Endodermal cell (in vitro differentiated cells): ENCODE measurements at places on chromosomes 2 and 18.

- no peak for DNase-seq
These were observed 54.9 kb upstream of the BZW1 start for GRCh38 chr2:200756618-200757321.

- no peak for DNase-seq
These were observed 517.0 kb downstream of the SLC4A3 start for GRCh38 chr2:220144411-220144810.

DNA sequence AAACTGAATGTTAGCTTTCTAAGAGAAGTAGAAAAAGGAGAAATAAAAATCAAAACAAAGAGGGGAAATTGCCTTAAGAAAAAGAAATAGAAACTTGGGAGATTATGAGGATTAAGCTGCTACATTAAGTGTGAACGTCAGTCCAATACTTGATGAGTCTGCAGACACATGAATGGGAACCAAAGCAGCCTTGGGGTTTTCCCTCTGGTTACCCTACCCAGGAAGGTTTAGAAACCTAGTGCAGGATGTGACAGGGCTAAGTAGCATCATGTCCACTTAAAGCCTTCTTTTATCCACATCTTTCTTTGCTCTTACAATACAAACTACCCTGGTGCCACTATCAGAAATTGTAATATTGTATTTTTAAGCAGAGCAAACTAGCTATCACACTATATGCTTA, 22.3 kb downstream of the SLC35F5 start:
- DNase-seq, result no peak

DNA sequence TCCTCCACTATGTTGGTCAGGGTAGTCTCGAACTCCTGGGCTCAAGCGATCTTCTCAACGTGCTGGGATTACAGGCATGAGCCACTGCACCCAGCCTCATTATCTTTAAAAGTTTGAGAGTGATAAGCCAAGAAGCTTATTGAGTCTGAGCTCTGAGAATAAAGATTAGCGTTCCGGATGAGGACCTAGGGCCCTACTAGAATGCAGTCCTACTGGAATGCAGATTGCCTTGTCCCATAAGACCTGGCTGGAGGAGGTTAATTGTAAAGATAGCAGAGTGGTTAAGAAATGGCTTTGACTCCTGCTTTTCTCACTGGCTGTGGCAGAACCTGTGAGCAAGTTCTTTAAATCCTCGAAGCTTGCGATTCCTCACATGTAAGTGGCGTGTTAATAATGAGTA, 4.0 kb downstream of the VWA3B start:
- peak; percentile 53 for DNase-seq

GRCh38 chr18:63889626-63890025, 2.1 kb downstream of the SERPINB2 start:
- DNase-seq, result no peak

- DNase-seq, result no peak
These were observed 99.9 kb upstream of the SLC38A11 start for GRCh38 chr2:165055082-165055851.

DNA sequence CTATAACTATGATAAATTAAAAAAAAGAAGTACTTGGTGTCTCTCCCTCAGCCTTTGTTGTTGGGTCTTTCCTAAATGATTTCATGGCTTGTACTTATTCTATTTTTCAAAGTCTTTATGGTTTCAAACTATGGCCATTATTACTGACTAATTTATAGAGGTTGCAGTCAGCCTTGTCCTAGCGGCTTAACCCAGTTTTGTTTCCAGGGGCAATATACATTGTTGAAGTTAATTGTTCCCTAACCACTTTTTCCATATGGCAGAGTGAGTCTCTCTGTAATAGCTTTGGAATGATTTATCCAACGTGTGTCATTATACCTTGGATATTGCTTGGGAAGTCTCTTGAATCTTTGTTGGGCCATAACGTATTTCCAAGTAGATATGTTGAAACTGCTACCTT, 408.8 kb downstream of the HRH4 start:
- no peak for DNase-seq

DNA sequence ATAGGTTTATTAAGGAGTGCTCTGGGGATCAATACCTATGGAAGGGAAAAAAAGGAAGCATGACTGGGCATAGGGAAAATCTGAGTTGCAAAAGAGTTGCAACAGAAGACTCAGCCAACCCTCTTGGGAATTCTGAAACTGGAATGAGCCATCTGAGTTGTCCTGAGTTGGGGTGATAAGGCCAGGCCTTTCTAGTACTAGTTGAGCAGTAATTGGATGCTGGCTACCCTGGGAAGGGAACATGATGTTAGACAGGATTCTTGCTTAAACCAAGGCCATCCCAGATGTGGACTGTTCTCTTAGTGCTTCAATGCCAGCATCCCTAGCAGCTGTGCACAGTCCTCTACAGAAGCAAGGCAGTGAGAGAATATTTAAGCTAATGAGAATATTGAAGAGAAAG, 348.8 kb upstream of the GULP1 start:
- DNase-seq, result no peak

- DNase-seq, result no peak
These were observed 171.6 kb upstream of the PIEZO2 start for GRCh38 chr18:11320986-11321385.

GRCh38 chr2:48574353-48575287, 43.0 kb upstream of the GTF2A1L start:
- DNase-seq, result no peak

DNA sequence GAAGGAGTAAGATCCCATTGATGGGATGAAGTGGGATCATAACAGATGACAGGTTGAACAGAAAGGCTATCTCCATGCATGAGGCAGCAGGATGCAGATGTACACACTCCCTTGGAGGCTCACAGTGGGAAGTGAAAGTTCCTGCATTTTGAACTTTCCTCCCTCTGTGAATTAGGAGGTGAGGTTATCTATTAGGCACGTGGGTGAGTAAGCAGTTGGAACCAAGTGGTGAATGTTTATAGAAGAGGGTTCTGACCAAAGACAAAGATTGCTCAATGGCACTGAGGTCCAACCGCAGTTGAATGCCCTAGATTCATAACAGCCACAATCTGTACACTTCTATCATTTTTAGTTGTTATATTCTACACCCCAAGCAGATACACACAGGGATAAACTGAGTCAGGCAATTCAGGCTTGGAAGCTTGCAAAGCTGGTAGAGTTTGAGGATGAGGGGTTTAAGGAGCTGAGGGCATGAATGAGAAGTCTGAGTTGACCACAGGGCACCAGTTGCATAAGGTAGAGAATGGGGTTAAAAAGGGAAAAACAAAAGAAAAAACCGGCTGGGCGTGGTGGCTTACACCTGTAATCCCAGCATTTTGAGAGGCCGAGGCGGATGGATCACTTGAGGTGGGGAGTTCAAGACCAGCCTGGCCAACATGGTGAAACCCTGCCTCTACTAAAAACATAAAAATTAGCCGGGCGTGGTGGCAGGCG, 7.1 kb upstream of the KCMF1 start:
- no peak for DNase-seq

DNA sequence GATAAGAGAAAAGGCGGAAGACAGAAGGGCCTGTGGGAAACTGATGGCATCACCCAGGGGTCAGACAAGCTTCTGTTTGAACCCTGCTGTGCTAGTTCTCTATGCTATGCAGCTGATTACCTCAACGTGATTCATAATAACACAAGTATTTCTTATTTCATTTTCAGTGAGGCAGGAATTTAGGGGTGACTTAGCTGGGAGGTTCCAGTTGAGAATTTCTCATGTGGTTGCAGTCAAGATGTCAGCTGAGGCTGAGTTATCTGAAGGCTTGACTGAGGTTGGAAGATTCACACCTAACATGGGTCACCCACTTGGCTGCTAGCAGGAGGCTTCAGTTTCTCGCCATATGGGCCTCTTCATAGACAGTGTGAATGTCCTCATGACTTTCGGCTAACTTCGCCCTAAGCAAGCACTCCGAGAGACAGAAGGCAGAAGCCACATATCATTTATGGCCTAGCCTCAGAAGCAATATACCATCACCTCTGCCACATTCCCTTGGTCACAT, 34.0 kb upstream of the TMEM131 start:
- DNase-seq, result peak; percentile 43

GRCh38 chr2:19226871-19227270, 131.6 kb downstream of the OSR1 start:
- DNase-seq, result no peak

- no peak for DNase-seq
These were observed 266.8 kb downstream of the NDUFA10 start for GRCh38 chr2:239758279-239758877.

GRCh38 chr2:136075476-136075875, 42.5 kb downstream of the CXCR4 start:
- DNase-seq, result no peak

GRCh38 chr2:234954551-234954992, 2.8 kb downstream of the SH3BP4 start:
- peak; percentile 55 for DNase-seq

- DNase-seq, result no peak
These were observed 96.6 kb upstream of the SLC8A1 start for GRCh38 chr2:40548521-40548920.

DNA sequence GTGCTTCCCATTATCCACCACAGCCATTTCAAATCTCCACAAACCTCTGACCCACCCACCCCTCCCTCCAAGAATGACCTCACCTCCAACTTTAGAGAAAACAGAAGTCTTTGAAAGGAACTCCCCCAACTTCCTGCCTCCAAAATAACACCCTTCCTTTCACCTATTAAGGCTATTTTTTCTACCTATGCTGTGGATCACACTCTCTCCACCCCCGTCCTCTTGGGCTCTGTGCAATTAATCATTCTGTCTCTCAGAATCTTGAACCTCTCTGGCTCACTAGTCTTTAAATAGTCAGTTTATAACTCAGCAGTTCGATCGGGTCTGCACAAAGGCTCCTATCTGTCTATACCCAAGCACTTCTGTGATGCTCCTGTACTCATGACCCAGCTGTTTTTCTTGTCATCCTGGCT, 37.3 kb upstream of the XPO1 start:
- DNase-seq, result no peak

- no peak for DNase-seq
These were observed 183.1 kb downstream of the STK39 start for GRCh38 chr2:168064011-168064998.

DNA sequence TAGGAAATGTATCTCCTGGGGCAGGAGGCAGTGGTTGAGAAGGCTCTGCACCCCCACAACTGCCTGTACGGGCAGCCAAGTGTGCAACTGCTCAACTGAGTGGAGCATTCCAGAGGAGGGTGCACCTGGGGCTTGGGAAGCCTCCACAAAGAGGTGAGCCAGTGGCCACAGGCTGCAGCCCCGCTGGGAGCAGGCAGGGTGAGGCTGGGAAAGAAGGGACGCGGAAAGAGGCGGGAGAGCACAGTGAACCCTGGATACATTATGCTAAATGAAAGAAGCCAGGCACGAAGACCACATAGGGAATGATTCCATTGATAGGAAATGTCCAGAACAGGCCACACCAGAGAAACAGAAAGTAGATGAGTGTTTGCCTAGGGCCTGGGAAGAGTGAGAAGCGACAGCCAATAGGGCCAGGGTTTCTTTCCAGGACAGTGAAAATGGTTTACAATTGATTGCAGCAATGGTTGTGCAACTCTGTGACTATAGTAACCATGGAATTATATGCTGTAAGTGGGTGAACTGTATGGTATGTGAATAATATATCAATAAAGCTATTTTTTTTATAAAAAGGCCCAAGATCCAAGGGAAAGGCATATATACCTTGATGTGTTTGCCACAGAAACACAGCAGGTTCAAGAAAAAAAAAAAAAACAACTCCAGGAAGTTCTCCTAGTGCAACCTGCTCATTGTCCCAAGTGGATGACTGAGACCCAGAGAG, 82.4 kb downstream of the DDX1 start:
- DNase-seq, result peak; percentile 66

GRCh38 chr18:36441426-36442240, 144.1 kb downstream of the FHOD3 start:
- no peak for DNase-seq

DNA sequence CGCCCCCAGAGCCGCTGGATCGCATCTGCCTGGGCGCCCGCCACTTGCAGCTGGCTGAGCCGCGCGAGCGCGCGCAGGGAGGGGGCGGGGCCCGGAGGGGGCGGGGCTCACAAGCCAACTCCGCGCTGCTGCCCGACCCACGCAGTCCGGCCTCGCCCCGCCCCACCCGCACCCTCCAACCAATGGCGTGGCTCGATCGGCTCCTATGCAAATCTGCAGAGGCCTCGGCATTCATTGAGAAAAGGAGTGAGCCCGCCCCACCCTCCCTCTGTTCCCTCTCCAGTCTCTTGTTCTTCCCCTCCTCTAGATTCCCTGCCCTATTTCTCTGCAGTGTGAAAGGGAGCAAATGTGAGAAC, at the start of gene ALK:
ALK (minus strand) TSS at position 27 of the 356 bp plus-strand sequence. CDS start 927 bp downstream, outside the sequence.
- peak; percentile 99 for DNase-seq

GRCh38 chr2:73614997-73615396, 27.2 kb downstream of the NAT8 start:
- DNase-seq, result no peak

DNA sequence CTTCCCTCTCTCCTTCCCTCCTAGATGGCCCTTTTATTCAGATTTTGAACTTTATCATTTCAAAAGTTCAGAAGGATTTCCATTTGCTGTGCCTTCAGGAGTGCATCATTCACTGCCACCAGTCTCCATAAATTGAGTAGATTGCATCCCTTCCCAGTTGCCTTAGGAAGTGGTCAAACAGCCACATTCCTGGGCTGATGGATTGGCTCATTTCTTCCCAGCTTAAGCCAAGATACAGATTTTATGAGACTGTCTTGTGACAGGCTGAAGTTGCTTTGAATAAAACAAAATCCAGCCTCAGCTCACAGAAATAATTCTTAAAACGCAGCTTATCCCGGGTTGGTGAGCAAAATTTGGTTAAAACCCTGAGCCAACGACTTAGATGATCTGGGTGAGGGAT, 9.8 kb downstream of the NRP2 start:
- DNase-seq, result no peak

DNA sequence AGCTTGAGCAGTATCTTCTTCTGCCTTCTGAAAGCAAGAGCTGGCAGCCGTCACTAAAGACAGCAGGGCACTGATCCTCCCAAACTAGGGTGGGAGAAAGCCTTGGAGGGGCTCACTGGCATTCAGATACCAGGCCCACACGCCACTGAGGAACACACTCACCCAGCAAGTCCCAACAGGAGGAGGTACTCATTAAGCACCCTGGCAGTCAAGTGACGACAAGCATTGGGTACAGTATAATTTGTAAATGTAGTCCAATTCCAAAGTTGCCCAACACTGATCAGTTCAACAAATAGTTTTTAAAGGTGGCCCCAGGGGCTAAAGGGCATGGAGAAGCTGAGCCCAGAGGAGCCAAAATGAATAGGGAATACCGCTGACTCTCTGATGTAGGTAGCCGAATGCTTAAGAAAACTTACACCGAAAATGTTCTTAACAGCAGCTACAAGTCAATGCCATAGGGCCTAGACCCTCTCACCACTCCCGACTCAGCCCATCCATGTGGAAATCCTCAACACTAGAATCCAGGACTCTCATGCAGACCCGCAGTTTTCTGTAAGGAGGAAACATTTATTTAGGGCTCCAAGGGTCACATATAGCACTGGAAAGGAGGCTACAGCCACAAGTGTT, 9.9 kb downstream of the LIMS2 start:
- peak; percentile 29 for DNase-seq

DNA sequence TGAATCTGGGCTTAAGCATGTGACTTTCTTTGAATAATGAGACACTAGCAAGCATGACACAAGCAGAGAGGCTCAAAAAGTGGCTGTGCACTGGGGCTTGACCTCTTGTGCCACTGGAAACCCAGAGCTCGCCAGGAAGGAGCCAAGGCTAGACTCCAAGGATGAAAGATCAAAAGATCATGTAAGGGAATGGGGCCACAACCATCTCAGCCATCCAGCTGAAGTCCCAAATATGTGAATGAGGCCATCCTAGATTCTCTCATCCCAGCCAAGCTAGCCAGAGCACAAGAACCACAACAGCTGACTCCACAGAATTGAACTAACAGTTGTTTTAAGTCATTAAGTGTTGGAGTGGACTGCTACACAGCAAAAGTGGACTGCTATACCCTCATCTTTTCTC, 288.1 kb downstream of the CCDC178 start:
- DNase-seq, result no peak
